ENCODE measurements at places on chromosomes 3 and 15.

GRCh38 chr3:82493858-82494257 is 732.4 kb upstream of the GBE1 start:
- no peak for DNase-seq

GRCh38 chr3:197613199-197613598 is 57.4 kb upstream of the BDH1 start:
- DNase-seq = no peak

DNA sequence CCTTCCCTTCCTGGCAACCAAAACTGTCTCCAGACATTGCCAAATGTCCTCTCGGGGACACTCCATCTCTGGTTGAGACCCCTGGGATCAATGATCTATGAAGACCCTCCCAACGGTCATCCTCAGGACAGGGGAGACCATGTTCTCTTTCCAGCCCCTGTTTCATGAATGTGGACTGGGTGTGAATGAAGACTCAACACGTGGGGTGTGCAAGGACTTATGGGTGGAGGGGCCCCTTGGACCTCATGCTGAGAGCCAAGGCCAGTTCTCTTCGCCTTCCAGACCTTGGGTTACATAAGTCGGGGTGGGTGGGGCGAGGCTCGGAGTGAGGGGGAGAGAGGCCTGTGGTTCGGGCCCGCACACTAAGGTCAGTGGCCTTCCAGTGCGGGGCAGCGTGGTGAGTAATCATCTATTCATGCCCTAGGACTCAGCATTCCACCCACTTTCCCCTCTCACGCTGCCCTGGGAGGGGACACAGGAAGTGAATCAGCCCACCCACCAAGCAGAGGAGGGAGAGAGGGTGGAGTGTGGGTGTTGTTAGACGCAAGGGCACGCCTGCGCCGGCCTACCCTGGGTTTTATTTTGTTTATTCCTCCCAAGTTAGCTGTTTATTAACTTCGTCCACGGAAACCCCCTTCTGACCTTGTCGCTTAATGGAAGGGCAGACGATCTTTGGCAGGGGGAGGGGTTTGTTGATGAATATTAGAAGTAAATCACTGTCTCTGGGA is 6.7 kb downstream of the PAQR5 start:
- DNase-seq = no peak

- DNase-seq = no peak
Measured at GRCh38 chr3:192645437-192645836, 81.9 kb downstream of the FGF12 start.

DNA sequence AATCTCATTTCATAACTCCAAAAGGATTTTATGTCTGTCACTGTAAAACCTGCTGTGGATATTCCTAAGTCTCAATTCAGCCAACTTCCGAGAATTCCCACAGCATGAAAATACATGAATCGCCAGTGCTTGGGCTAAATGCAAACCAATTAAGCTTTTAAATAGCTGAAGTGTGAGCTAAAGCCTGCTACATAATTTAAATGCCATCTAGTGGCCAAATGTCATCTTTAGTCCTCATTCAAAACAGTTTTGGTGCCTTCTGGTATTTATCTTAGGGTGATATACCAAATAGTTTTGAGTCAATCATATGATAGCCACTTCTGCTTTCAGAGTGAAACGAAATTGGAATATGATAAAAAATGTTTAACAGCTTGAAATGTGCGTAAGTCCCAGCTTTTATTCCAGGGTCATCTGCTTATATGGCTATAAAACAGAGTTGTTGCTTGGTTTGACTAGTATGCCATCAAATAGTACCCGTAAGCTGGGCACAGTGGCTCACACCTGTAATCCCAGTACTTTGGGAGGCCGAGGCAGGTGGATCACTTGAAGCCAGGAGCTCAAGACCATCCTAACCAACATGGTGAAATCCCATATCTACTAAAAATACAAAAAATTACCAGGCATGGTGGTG is 41.8 kb upstream of the CCNL1 start:
- no peak for DNase-seq

Measured in activated CD8-positive, alpha-beta memory T cell treated with anti-CD3 and anti-CD28 coated beads for 1 hour (primary cell).